ENCODE measurements at places on chromosomes 3 and 15.

- no peak for DNase-seq
Measured at GRCh38 chr3:147215660-147216059, 190.7 kb downstream of the ZIC4 start.

DNA sequence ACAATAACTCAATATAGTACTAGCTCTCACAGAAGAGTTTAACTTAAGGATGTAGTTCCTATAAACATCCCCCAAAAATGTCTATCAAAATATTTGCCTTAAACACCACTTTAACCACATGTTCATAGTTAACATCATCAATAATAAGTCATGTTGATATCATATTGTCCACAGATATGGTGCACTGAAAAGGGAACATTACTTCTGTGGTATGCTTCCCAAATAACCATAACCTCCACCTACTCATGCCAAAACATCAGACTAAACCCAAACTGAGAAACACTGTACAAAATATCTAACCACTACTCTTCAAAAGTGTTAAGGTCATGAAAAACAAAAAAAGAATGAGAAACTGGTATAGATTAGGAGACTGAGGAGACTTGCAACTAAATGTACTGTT lies 32.9 kb downstream of the SLC4A7 start:
- DNase-seq, result no peak

- DNase-seq, result no peak
Measured at GRCh38 chr3:89358281-89358680, 250.9 kb downstream of the EPHA3 start.

DNA sequence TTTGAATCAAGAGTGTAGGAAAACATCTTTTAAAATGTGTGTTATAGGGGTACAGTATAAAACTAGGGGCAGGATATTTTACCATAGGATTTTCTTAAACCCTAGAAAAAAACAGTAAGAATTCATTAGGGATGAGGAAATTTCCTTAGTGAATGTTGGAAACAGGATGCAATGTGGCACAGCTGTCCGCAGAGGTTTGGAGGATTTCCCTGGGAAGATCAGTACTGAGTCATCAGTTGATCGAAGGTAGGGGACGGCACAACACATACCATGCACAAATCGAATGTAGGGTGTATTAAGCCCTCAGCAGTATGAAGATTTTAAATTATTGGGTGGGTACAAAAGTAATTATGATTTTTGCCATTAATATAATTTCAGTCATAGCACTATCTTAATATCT lies 49.9 kb downstream of the FNDC3B start:
- DNase-seq, result no peak

GRCh38 chr3:157442729-157443128 lies 6.1 kb downstream of the PTX3 start:
- DNase-seq, result no peak

Data from frontal cortex (tissue), 4 donors.